Ascending aorta (tissue), 2 donors: ENCODE measurements at places on chromosomes 2 and 18.

- DNase-seq = no peak
- H3K27me3 ChIP-seq = no peaks in the 10 kb centered on the region
- H3K27ac ChIP-seq = no peak overlapping the region
- no peak overlapping the region for H3K4me3 ChIP-seq
- H3K4me1 ChIP-seq = no peaks in the 10 kb centered on the region
- no peaks in the 10 kb centered on the region for H3K36me3 ChIP-seq
These were observed 227.7 kb downstream of the RPIA start for GRCh38 chr2:88919087-88919738.

GRCh38 chr2:205054789-205055188 lies 509.5 kb downstream of the PARD3B start:
- DNase-seq = no peak
- no peak overlapping the region for H3K4me3 ChIP-seq
- no peak overlapping the region for H3K27ac ChIP-seq
- H3K36me3 ChIP-seq = no peaks in the 10 kb centered on the region

DNA sequence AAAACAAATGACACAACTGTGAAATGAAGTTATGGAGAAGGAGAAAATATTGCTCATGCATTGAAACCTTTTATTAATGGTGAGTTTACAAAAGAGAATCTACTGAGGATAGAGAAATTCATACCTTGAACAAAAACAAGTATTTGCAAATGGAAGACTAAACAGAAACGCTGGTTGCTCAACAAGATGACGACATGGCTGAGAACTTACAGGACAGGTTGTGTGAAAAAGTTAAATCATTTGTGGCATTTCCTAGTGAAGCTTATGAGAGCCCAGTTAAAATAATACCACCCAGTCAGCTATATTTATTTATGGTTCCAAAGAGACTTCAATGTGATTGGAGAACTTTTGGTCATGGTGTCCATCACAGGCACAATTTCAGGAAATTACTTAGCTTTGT lies 148.6 kb upstream of the PKDCC start:
- H3K4me3 ChIP-seq = no peak overlapping the region
- H3K36me3 ChIP-seq = no peaks in the 10 kb centered on the region
- peak; percentile 80 for DNase-seq

DNA sequence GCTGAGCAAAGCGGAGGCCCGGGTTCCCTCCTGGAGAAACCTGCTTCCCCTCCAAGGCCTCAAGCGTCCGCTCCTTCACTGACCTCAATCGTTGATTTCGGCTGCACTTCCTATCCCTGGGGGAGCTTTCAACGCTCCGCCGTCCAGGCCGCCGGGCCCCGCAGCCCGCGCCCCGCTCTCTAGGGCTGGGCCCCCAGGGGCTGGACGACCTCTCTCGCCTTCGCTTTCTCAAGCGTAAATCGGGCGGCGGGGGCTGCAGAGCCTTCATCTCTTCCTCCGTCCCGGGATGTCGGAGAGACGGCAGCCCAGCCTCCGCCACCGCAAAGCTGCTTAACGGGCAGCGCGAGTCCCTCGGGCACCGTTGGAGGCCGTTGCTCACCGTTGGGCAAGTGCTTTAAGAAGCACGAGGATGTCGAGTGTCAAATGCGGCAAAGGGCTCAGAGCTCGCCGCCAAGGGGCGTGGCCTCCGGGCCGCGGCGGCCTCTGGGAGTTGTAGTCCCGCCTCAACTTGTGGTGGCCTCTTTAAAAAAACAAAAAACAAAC lies 8.5 kb downstream of the HES6 start:
- DNase-seq = peak; percentile 86
- H3K4me1 ChIP-seq = no peaks in the 10 kb centered on the region
- no peaks in the 10 kb centered on the region for H3K27me3 ChIP-seq
- peak overlapping the region; percentile 38 for H3K4me3 ChIP-seq
- H3K27ac ChIP-seq = no peak overlapping the region
- no peaks in the 10 kb centered on the region for H3K36me3 ChIP-seq

GRCh38 chr2:150051004-150051403 lies 436.5 kb downstream of the RND3 start:
- H3K4me3 ChIP-seq = no peak overlapping the region
- no peak overlapping the region for H3K27ac ChIP-seq
- no peak for DNase-seq
- no peaks in the 10 kb centered on the region for H3K4me1 ChIP-seq
- H3K36me3 ChIP-seq = no peaks in the 10 kb centered on the region
- H3K27me3 ChIP-seq = no peaks in the 10 kb centered on the region

GRCh38 chr2:134943540-134943939 lies 24.9 kb downstream of the CCNT2 start:
- DNase-seq = no peak
- H3K36me3 ChIP-seq = peaks cover 44% of the 10 kb centered on the region
- H3K27ac ChIP-seq = no peak overlapping the region
- no peaks in the 10 kb centered on the region for H3K4me1 ChIP-seq
- no peaks in the 10 kb centered on the region for H3K27me3 ChIP-seq
